ENCODE measurements at places on chromosomes 12 and 14. TPM values are rescaled to one million over a fixed set of nuclear protein-coding genes. Genes with fewer than 3 reads are reported as not detected.

KLRC1 gene
- not detected for total RNA-seq

TESPA1 gene
- not detected for total RNA-seq

TBX5 gene
- total RNA-seq: not detected

RFX4 gene
- not detected for total RNA-seq

SDSL gene
- 5.9 TPM for total RNA-seq

ASPG gene
- total RNA-seq: not detected

ESR2 gene
- total RNA-seq: 0.16 TPM

All from fibroblast of the aortic adventitia (primary cell).